ENCODE measurements at places on chromosomes 11 and 22. TPM values are rescaled to one million over a fixed set of nuclear protein-coding genes. Genes with fewer than 3 reads are reported as not detected.

Gene SLCO2B1
- 0.97 TPM for total RNA-seq

DNA sequence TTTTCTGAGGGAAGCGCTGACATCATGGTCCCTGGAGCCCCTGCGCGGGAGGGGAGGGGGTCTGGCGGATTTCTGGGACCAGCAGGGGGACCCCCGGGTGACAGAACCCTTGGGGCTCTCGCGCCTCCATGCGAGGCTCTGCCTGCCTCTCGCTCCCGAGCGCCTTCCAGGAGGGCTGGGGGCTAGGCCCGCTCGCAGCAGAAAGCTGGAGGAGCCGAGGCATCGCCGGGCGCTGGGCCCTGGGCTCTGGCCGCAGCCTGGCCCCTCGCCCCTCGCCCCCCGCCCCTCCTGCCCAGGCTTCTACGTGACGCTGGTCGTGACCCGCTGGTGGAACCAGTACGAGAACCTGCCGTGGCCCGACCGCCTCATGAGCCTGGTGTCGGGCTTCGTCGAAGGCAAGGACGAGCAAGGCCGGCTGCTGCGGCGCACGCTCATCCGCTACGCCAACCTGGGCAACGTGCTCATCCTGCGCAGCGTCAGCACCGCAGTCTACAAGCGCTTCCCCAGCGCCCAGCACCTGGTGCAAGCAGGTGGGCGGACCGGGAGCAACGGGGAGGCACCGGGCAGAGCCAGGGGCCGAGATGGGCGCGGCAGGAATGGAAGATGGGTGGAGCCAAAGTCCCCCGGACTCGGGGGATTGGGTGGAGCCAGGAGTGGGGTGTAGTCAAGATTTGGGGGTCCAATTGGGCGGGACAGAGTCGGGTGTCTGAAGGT is 5.4 kb downstream of the BEST1 start:
- no peak for DNase-seq

GRCh38 chr11:17389957-17390649 is 1.6 kb upstream of the KCNJ11 start:
- DNase-seq: no peak

GRCh38 chr11:5204787-5205186 is 4.3 kb upstream of the OR51V1 start:
- peak; percentile 27 for DNase-seq

DNA sequence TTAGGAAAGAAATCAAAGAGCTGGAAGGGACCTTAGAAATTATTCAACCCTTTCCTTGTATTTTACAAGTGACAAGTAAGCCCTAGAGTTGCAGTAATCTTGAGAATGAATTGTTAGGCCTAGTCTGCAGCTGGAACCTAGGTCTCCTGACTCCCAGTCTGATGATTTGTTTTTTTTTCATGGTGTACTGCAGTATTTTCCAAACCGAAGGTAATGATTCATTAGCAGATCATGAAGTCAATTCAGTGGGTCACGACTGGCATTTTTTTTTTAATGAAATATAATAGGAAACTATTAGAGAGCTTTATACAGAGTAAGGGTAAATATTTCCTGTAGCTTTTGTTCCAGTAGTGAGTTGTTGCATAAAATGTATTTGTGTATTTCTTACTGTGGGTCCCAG is 42.8 kb downstream of the EXT2 start:
- no peak for DNase-seq
